ENCODE measurements at places on chromosomes 5 and 9. TPM values are rescaled to one million over a fixed set of nuclear protein-coding genes. Genes with fewer than 3 reads are reported as not detected.

The TMEM252 gene
- not detected for total RNA-seq

The SPATA31E1 gene
- total RNA-seq, result not detected

The NRG2 gene
- total RNA-seq, result 1.6 TPM

The TOMM5 gene
- 124 TPM for total RNA-seq

The TTC23L gene
- total RNA-seq, result not detected

The DMRTA1 gene
- total RNA-seq, result 0.12 TPM

Measured in smooth muscle cell of the coronary artery (primary cell).